ENCODE measurements at places on chromosomes 4 and X.

- no peak for DNase-seq
These were observed 30.7 kb upstream of the KLHL8 start for GRCh38 chr4:87251106-87251505.

- DNase-seq: no peak
These were observed at the start of gene GABRA4 for GRCh38 chr4:46993075-46994006. Gene GABRA4 (minus strand): TSS chr4:46993581. CDS start chr4:46993424, 157 bp downstream.

- DNase-seq: no peak
These were observed 138.3 kb upstream of the USP38 start for GRCh38 chr4:143046454-143046853.

DNA sequence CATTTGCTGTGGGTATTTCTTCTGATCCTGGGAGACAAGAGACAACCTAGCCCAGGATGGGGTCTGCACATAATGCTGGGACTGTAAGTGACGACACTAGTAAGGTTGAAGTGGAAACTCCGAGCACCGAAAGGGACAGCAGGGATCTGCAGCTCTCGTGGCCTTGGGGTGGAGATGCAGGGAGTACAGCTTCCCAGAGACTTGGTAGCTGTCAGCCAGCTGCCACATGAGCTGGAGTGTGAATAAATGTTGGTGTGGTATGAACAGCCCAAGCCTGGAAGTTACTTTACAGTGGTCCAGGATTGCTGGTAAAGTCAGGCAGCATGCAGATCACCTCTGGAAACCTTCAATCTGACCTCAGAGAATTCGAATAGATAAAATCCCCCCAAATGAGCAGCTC is 97.6 kb downstream of the FAM193A start:
- DNase-seq: no peak

DNA sequence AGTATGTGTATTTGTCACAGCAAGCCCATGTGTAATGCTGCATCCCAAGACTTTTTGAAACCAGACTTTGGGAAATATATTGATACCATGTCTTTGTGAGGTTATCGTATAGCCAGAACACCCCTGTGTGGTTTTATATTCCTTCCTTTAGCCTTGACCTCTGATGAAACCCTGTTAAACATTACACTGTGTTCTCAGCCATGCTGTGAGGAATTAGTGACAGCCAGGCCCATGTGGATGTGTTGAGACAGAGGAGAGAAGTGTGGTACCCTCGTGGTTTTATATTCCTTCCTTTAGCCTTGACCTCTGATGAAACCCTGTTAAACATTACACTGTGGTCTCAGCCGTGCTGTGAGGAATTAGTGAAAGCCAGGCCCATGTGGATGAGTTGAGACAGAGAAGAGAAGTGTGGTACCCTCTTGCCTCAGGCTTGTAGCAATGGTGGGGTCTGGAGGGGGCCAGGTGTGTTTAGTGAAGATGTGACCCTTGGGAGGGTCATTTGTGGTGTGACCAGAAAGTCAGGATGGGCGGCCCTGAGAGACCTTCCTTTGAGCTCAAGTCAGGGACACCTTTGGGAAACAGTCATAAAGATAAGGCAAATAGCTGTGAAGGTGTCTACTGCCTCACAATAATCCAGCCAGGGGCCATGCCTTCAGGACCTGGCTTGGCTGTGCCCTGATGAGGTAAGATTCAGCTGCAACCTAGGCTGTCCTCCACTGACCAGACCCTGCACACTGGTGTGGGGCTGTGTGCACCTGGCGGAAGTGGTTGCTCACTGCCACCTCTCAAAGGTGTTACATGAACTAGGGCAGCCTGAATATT is 110.0 kb downstream of the IRF2 start:
- DNase-seq: no peak

GRCh38 chrX:12223650-12224049 is 85.4 kb downstream of the FRMPD4 start:
- DNase-seq: no peak

- DNase-seq: no peak
These were observed 12.8 kb downstream of the TBC1D9 start for GRCh38 chr4:140743194-140743931.

DNA sequence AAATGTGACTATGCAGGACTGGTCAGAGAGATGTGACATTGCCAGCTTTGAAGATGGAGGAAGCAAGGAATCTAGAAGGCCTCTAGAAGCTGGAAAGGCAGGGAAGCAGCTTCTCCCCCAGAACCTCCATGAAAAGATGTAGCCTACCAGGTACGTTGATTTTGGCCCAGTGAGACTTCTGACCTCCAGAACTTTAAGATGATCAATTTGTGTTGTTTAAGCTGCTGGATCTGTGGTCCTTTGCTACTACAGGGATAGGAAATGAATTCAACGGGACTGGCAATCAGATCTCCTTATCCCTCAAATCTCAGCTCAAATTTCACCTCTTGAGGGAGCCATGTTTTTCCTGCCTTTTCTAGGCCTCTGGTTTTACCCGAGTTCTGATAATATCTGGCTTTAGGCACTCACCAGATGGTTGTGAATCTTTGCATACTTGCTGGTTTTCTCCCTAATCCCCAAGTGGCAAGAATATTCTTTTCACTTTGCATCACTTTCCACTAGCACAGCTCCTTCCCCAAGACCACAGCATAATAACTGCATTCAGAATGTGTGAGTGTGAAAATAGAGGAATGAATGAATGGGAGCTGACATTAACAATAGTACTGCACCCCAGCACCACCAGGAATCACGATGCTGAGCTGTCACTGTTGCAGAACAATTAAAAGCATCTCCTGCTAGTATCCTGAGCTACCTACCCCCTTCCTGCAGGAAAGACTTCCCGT is 25.5 kb upstream of the TMSB4X start:
- DNase-seq: peak; percentile 80

GRCh38 chr4:153916273-153916755 is 127.4 kb upstream of the SFRP2 start:
- DNase-seq: no peak

DNA sequence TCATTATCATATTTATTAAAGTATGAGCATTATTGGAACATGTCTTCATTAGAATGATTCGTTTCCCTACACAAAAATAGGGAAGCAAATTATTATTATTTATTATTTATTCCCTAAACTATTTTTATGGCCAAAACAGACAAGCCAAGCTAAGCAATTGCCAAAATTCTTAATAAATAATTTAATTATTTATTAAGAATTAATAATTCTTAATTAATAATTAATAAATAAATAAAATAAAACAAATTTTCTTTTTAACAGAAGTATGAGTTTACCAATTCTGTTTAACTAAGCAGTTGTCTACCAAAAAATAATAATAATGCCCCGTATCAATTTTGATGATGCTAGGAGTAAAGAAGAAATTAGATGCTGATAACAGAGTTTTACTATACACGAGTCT is 1080.8 kb upstream of the AGA start:
- DNase-seq: no peak

DNA sequence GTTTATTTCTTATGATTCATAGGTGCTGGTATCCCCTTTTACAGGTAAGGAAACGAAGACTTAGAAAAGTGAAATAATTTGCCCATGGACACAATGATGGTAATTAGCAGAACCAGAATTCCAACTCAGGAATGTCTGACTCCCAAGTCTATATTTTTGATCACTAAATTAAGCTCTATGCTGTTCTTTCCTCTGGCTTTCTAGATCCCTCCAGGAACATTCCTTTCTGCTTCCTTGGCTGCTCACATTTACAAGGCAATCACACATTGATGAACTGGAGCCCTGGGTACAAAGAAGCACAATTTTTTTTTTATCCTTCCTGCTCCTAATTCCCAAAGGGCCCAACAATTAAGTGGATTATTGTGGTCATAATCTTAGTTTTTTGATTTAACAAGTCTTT is 7.0 kb upstream of the CDKN2AIP start:
- no peak for DNase-seq

GRCh38 chr4:83961575-83961974 is 425.7 kb downstream of the GPAT3 start:
- peak; percentile 1 for DNase-seq

DNA sequence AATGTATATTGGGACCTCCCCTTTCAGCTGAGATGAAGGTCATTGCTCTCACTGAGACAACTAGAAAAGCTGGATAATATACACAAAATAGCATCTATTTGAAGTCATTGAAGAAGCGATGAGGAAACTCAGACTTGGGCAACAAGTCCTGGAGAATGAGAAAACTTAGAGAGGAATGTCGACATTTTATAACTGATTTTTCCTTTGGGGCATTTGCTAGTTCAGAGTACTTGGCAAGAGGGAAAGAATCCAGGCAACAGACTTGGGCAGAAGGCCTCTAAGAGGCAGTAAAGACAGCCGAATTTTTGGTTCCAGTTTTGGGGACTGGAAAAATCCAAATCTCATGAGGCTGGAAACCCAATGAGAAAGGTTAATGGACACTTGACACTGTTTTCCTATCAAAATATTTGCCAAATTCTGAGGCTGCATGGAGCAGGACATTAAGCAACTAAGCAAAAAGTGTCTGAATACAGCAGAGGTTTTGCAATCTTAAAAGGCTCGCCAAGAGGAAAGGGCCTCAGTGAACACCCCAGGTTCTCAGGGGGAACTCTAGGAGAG is 21.0 kb upstream of the ANXA5 start:
- no peak for DNase-seq

DNA sequence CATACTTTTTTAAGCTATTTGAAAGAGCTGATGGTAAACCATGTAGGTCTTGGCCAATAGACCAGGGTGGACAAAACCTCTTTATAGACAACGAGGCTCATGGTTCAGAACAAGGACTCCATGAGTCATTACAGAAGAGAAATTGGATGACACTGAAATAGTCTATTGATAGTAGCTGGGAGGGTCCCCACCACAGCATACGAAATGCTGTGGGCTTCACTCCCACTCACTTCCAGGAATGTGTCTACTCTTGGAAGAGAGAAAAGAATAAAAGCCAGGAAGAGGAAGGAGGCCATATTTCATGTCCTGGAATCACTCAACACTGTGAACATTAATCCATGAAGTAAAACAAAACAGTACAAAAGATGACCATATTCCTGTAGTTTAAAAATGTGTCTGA is 82.3 kb upstream of the MXRA5 start:
- peak; percentile 62 for DNase-seq

DNA sequence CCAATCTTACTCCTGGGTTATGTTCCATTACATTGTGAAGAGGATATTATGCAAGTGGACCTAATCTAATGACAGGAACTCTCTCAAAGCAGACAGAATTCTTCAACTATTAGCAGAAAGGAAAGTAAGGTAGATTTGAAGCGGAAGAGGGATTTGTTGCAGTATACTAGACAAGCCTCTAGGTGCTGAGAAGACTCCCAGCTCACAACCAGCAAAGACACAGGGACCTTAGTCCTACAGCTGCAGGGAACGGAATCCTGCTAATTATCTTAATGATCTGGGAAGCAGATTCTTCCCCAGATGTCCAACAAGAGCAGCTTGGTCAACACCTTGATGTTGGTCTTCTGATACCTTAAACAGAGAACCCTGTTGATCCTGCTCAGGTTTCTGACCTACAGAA is 73.6 kb downstream of the STK32B start:
- DNase-seq: no peak

- DNase-seq: no peak
These were observed 200.8 kb downstream of the SPATA18 start for GRCh38 chr4:52251864-52252263.

GRCh38 chr4:93760284-93760683 is 68.3 kb upstream of the ATOH1 start:
- no peak for DNase-seq

GRCh38 chr4:152089584-152089983 is 328.8 kb upstream of the GATB start:
- DNase-seq: no peak

DNA sequence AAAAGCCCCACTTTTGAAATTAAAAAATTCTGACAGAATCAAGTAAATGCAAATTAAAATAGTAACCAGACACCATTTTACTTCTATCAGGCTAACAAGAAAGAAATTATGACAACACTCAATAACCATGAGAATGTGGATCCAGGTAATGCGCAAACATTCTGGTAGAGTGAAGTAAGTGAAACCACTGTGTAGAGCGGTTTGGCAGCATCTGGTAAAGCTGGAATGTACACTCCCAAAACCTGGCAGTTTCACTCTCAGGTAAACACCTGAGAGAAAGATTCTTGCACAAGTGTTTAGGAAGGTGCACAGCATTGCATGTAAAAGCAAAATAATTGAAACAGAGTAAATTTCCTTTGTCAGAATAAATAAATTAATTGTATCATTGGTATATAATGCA is 81.8 kb downstream of the TRIML1 start:
- no peak for DNase-seq

DNA sequence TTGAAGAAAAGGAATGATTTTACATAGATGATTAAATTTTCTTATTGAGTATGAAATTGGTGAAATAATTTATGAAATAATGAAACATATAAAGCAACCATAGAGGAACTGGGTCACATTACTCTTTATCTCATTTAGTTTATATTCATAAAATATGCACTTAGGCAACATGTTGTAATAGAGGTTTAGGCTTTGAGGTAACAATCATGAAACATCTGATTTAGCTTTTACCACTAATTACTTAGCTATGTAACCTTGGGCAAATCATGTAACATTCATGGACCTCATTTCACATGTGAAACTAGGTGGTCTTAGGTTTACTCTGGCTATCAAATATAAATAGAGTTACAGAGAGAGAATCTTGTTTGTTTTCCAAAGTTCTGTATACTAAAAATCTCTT is 54.5 kb upstream of the SMARCA5 start:
- no peak for DNase-seq

- DNase-seq: no peak
These were observed 21.4 kb upstream of the SLC10A6 start for GRCh38 chr4:86870442-86871069.

GRCh38 chr4:158295053-158295452 is 84.8 kb downstream of the TMEM144 start:
- no peak for DNase-seq

- DNase-seq: no peak
These were observed 223.5 kb downstream of the ZNF674 start for GRCh38 chrX:46321676-46322075.

- no peak for DNase-seq
These were observed 97.2 kb downstream of the MAB21L2 start for GRCh38 chr4:150679018-150679764.

DNA sequence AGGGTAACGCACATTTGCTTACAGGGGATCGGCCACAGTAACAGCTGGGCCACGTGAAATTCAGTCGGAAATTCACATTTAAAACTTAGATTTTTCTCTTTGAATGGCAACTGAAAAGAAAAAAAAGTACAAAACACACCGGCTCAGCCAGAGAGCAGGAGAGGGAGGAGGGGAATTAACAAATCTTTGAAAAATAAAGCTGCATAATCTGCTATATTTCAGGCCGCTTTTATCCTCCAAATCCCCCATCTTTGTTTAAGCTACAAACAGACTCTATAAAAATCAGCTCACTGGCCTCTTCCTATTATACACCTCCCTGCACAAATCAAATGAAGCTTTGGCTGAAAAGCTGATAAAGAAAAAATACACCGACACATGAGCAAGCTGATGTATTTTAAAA is 169.1 kb downstream of the LDB2 start:
- DNase-seq: no peak

GRCh38 chr4:24067367-24068193 is 177.7 kb upstream of the PPARGC1A start:
- DNase-seq: peak; percentile 18

- DNase-seq: no peak
These were observed 182.4 kb downstream of the MGST2 start for GRCh38 chr4:139848028-139848427.
